ENCODE measurements at places on chromosomes 16 and 17. TPM values are rescaled to one million over a fixed set of nuclear protein-coding genes. Genes with fewer than 3 reads are reported as not detected.
A peak's percentile ranks its signal among the peaks of the same experiment; 100 is the strongest.

GRCh38 chr17:78780335-78780734, 1.7 kb downstream of the CYTH1 start:
- no peak for DNase-seq

DNA sequence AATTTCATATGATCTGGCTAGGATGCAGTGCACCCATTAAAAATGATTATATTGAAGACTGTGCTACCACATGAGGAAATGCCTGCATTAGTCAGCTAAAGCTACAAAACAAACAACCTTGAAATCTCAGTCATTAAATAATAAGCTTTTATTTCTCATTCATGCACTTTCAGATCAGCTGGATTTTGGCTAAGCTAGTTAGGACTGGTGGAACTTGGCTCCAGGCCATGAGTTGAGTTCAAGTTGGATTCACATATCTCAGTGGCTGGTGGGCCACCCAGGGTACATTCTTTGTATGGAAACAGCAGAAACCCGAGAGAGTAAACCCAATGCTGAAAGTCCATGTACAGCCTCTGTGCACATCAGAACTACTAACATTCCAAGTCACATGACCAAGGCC, 6.4 kb upstream of the SLFN12L start:
- no peak for DNase-seq

DNA sequence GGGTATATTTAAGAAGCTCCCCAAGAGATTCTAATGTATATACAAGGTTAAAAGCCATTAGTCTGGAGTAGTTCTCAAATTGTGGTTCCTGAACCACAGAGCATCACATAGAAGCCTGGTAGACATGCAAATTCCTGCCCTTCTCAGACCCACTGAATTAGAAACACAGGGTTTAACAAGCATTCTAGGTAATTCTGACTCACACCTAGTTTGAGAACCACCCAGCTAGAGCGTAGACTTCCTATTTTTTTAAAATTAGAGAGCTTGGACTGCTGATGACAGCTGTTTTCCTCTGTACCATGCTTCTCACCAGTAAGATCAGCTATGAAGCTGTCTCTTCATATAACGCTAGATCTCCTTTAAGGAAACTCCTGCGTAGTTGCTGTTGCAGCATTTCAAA, 50.6 kb downstream of the HS3ST3B1 start:
- no peak for DNase-seq

GRCh38 chr17:29042679-29043538, at the start of gene PIPOX:
Gene PIPOX, plus strand, starts transcription at chr17:29043141. Its CDS starts 85 bp downstream, at chr17:29043226.
- DNase-seq, result no peak

DNA sequence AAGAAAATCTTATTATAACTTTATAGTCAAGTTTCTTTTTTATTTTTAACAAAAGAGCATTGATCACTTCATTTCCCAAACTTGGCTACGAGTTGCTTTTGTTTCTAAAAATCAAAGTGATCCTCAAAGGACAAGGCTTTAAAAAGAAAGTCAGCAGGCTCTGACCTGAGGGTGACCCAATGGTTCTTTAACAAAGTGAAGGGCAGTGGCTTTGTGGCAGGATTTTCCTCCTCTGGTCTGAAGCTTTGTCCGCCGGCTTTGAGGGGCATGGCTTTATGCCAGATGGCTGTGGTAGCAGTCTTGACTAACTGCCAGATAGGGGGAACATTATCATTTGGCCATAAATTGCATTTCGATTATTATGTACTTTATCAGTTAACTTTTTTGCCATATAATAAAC, 28.5 kb downstream of the IQCK start:
- no peak for DNase-seq

DNA sequence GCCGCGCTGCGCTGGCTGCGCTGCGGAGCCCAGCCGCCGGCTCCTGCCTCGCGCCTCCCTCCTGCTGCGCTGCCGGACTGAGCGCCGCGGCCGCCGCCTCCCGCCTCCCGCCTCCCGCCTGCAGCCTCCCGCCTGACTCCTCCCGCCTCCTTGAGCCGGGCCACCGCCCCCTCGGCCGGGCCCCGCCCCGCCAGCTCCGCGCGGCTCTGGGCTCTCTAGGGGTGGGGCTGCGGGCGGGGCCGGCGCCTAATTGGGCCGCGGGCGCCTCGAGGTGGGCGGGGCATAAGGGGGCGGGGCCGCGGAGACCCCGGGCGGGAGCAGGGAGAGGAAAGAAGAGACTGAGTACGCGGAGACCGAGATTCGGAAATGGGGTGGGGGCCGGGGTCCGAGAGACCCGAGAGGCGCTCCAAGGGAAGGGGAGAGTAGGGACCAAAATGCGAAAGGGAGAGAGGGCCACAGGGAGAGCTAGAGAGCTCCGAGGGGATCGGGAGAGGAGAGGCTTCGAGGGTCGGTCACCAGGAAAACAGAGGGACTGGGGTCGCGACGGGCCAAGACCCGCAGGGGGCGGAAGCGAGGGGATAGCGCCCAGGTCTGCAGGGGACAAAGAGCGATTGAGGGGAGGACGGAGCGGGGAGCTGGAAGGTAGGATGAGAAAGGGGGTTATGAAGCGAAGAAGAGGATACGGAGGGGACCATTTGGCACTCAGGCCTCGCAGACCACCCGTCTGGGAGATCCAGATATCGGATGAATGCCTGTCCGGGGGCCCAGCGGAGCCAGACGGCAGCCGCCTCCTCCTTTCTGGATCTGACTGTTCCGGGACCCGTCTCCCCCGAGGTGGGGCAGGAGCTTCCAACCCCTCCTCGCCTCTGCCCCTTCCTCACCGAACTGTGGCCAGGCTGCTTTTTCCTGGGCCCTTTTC, at the start of gene C1QL1:
C1QL1 (minus strand) TSS at position 79 of the 919 bp plus-strand sequence. CDS start 255 bp downstream, outside the sequence.
- DNase-seq, result peak; percentile 91

DNA sequence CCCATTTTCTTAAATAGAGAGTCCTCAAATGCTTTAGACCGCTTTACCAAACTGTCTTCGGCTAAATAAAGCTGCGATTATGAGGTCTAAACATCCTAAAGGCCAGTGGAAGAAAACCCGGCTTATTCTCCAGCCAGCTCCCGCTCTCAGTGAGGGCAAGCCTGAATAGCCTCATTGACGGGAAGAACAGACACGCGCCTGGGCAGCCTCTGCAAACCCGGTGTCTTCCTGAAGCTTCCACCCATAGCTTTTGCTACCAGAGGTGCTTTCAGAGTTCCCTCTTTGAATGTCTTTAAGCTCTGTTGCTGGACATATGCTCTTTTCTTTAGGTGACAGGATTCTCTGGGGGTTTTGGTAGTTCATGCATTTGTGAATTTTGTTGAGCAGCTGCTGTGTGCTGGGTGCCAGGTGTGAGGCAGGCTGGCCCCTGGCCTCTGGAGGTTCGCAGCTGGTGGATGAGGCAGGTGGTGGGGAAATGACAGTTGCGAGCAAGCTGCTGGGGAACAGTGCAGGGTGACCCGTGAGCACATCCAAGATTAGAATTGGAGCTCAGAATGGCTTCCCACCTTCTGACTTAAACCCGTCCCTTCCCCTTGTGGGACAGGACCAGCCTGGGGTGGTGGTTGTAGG, 44.7 kb downstream of the CRISPLD2 start:
- peak; percentile 48 for DNase-seq

DNA sequence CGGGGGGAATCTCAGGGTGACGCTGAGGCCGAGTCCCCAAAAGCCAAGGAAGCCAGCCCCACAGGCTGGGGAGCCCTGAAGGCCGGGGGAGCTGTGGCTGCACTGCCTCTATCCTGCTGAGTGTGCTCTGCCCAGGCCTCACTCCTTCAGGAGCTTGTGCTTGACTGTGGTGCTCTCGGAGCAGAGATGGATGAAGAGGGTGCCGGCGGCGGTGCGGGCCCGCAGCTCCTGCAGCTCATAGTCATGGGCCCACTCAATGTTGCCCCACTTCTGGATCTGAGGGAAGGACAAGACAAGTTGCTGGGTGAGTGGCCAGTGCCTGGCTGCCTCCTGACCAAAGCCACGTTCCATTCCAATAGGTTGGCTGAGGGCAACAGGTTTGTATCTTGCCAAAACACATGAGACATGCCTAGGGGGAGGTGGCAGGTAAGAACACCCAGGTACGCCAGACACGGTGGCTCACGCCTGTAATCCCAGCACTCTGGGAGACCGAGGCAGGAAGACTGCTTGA, 20.5 kb downstream of the ATPAF2 start:
- no peak for DNase-seq

DNA sequence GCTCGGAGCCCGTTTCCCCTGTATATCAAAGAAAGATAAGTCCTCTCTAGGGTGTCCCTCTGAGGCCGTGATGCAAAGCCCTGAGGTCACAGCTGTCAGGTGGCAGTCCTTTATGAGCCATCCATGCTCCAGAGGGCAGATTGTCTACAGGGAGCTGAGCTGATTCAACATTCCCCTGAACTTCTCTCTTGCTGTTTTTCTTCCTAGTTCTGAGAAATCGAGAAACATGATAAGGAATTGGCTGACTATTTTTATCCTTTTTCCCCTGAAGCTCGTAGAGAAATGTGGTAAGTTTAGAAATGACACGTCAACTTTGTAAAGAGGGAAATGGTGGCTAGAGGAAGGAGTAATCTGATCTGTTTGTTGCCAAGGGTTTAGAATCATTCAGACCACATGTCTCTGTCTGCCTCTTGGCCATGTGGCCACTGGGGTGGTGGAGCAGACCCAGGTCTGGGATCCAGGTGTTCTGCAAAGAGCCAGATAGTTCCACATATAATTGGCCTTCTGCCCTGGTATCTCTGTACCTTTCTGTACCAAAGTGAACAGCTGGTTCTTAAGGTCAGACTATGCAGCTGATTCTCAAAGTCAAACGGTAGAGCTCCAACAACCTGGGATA, 3.5 kb downstream of the CTNS start:
- DNase-seq, result no peak

DNA sequence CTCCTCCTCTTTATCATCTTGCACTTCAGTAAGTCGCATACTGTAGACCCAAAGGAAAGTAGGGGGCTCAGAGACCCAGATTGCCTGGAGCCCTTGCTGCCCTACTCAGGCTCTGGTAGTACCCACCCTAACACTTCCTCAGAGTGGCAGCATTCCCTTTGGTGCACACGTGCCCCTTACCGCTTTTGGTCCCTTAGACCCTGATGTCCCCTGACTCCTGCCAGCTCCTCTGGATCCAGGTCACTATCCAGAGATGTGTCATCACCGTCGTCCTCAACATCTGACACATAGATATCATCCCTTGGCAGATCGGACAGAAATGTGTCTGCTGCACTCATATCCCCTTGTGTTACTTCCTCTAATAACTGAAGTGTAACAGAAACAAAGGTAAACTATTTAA, 5.4 kb upstream of the PSMC5 start:
- no peak for DNase-seq

- no peak for DNase-seq
Observed at GRCh38 chr17:62587554-62587953, 39.9 kb upstream of the MRC2 start.

The FBXO39 gene
- 0.55 TPM for total RNA-seq

The ATP6V0C gene
- total RNA-seq, result 103 TPM

The TEKT5 gene
- not detected for total RNA-seq

The C17orf107 gene
- total RNA-seq, result 2.3 TPM

The AOC3 gene
- total RNA-seq, result 2.7 TPM

The ZNF207 gene
- total RNA-seq, result 311 TPM

The MYBBP1A gene
- total RNA-seq, result 246 TPM

The QRICH2 gene
- total RNA-seq, result 4.1 TPM
